ENCODE measurements at places on chromosomes 4 and X.
A peak's percentile ranks its signal among the peaks of the same experiment; 100 is the strongest.

GRCh38 chr4:119010909-119011606 lies 122.4 kb downstream of the SYNPO2 start:
- H3K4me3 ChIP-seq = no peak overlapping the region
- H3K27ac ChIP-seq = no peak overlapping the region
- H3K36me3 ChIP-seq = no peaks in the 10 kb centered on the region
- no peaks in the 10 kb centered on the region for H3K27me3 ChIP-seq

DNA sequence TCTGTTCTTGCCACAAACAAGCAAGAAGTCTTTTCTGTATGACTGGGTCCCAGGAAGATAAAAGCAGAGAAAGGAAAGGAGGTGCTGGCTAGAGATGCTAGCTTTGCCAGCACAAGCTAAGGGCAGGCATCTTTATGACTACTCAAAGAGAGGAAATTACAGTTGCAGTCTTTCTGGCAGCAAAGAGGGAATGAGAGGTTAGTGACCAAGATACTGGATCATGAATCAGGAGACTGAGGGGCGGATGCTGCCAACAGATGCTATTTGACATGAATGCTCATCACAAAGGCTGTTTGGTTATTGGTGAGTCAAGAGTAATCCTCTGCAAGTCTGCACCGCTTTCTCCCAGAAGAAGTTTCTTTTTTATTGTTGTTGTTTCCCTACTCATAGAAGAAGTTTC lies 5.5 kb upstream of the XIAP start:
- no peaks in the 10 kb centered on the region for H3K36me3 ChIP-seq
- no peaks in the 10 kb centered on the region for H3K27me3 ChIP-seq
- no peak for DNase-seq
- no peaks in the 10 kb centered on the region for H3K4me1 ChIP-seq

- no peaks in the 10 kb centered on the region for H3K27me3 ChIP-seq
- H3K4me3 ChIP-seq = no peak overlapping the region
- no peak overlapping the region for H3K27ac ChIP-seq
- H3K4me1 ChIP-seq = no peaks in the 10 kb centered on the region
- no peak for DNase-seq
- H3K36me3 ChIP-seq = no peaks in the 10 kb centered on the region
These were observed 644.4 kb downstream of the STPG2 start for GRCh38 chr4:97498875-97499274.

DNA sequence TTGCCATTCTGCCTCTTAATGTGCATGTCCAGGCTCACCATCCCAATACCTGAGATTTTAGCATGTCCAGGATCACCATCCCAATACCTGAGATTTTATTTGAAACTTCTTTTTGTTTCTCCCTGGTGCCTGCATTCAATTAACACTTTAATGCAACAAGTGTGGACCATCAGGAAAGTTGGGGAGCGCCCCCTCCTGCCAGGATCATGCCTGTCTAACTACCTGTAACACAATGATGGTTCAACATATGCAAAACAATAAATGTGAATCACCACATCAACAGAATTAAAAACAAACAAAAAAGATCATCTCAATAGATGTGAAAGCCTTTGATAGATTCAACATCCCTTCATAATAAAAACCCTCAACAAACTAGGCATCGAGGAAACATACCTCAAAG lies 1359.5 kb upstream of the DIAPH2 start:
- no peaks in the 10 kb centered on the region for H3K4me1 ChIP-seq
- H3K4me3 ChIP-seq = no peak overlapping the region
- H3K27me3 ChIP-seq = no peaks in the 10 kb centered on the region
- H3K27ac ChIP-seq = no peak overlapping the region

GRCh38 chr4:54493862-54494261 lies 163.9 kb upstream of the KIT start:
- H3K27me3 ChIP-seq = no peaks in the 10 kb centered on the region
- no peaks in the 10 kb centered on the region for H3K36me3 ChIP-seq
- H3K4me3 ChIP-seq = no peak overlapping the region
- H3K27ac ChIP-seq = no peak overlapping the region

DNA sequence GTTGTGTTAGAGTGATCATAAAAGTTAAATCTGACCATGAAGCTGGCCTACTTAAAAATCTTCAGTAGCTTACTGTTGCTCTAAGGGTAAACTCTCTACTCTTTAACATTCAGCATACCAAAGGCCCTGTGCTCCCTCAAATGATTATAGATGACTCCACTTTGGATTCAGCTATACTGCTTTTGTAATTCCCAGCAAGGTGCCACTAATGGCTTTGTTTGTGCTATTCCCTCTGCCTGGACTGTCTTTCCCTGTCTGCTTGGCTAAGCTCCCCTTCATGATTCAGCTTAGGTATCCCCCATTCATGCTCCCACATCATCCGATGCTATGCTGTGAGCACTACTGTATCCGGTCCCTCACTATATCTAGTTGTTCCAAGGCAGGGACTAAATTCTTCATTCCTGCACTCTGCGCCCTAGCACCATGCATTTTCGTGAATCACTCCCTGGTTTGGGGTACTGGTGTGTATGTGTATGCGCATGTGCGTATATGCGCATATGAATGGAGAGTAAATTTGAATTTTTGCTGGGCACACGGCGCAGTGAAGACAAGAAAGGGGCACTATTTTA lies 453 bp upstream of the PBDC1 start:
- peak overlapping the region; percentile 67 for H3K4me3 ChIP-seq
- peak overlapping the region; percentile 61 for H3K27ac ChIP-seq
- no peak for DNase-seq
- no peaks in the 10 kb centered on the region for H3K36me3 ChIP-seq
- H3K27me3 ChIP-seq = peaks cover 20% of the 10 kb centered on the region

- H3K4me3 ChIP-seq = peak overlapping the region; percentile 80
- peak overlapping the region; percentile 97 for H3K27ac ChIP-seq
- no peak for DNase-seq
- H3K4me1 ChIP-seq = peaks cover 45% of the 10 kb centered on the region
These were observed 60.1 kb downstream of the TSC22D3 start for GRCh38 chrX:107715331-107716117.

DNA sequence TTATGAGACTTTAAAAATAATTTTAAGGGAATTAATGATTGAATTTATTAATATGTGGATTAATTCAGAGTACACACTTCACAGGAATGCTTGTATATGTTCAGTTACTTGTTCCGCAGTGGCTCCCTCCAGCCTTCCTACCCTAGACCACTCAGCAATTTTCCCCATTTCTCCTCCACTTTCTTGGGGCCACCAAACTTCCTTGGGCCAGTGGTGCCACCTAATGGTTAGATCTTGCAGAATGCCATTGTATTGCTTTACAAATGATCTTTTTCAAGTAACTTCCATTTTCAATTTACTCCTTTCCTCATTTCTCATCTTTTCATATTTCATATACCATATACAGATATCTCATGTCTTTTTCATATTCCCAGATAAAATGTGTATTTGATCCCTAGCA lies 3.6 kb upstream of the RNF175 start:
- H3K4me3 ChIP-seq = no peak overlapping the region
- H3K36me3 ChIP-seq = no peaks in the 10 kb centered on the region
- H3K4me1 ChIP-seq = peaks cover 12% of the 10 kb centered on the region

GRCh38 chrX:21806691-21807090 lies 32.7 kb upstream of the MBTPS2 start:
- H3K27me3 ChIP-seq = no peaks in the 10 kb centered on the region
- DNase-seq = no peak
- H3K4me1 ChIP-seq = no peaks in the 10 kb centered on the region
- H3K4me3 ChIP-seq = no peak overlapping the region
- H3K36me3 ChIP-seq = no peaks in the 10 kb centered on the region
- no peak overlapping the region for H3K27ac ChIP-seq

GRCh38 chr4:80809039-80809729 lies 221.3 kb upstream of the BMP3 start:
- no peaks in the 10 kb centered on the region for H3K27me3 ChIP-seq
- no peak for DNase-seq
- no peak overlapping the region for H3K27ac ChIP-seq
- no peak overlapping the region for H3K4me3 ChIP-seq
- H3K36me3 ChIP-seq = no peaks in the 10 kb centered on the region
- no peaks in the 10 kb centered on the region for H3K4me1 ChIP-seq

DNA sequence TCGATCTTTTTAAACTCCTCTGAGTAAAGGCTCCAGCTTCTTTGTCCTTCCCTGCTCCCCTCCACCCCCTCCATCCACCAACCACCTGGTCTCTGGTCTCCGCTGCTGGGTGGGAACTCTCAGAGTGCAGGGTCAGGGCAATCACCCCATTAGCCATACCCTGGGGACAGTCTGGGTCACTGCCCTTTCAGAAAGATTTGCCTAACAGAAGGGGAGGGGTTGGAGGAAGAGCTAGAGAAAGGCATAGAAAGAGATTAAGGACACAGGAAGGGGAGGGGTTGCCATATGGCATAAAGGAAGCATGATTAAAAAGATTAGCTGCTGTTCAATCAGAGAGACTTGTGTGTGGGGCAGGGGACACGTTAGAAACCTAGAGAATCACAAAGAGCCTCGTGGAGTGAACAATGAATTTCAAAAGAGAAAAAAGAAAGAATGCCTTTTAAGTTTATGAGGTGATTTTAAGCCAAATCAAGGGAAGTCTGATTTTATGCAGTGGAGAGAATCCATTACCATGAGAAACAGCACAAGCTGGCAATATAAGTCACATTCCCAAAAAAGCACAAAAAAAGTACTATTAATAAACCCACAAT lies 115.5 kb upstream of the ACSL4 start:
- no peak for DNase-seq
- H3K4me3 ChIP-seq = no peak overlapping the region
- no peak overlapping the region for H3K27ac ChIP-seq
- no peaks in the 10 kb centered on the region for H3K36me3 ChIP-seq

DNA sequence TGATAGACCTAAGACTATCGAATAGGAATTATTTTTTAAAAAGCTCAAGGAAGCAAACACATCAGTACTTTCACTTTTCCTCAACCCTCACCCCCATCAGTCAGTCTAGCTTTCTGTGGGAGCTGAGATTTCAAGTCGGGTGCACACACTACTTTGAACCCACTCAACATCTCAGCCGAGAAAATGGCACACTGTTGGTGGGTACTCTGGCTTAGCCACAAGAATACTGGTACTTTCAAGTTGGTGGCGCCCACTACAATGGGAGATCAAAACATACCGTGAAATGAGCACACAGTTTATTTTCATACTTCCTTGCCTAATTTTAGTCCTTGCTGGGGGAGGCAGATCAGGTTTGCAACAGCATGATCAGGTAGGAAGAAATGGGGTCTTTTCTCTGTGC lies 10.2 kb downstream of the CD40LG start:
- no peak overlapping the region for H3K4me3 ChIP-seq
- peaks cover 3% of the 10 kb centered on the region for H3K36me3 ChIP-seq
- DNase-seq = no peak
- H3K27me3 ChIP-seq = no peaks in the 10 kb centered on the region
- H3K4me1 ChIP-seq = no peaks in the 10 kb centered on the region
- no peak overlapping the region for H3K27ac ChIP-seq

DNA sequence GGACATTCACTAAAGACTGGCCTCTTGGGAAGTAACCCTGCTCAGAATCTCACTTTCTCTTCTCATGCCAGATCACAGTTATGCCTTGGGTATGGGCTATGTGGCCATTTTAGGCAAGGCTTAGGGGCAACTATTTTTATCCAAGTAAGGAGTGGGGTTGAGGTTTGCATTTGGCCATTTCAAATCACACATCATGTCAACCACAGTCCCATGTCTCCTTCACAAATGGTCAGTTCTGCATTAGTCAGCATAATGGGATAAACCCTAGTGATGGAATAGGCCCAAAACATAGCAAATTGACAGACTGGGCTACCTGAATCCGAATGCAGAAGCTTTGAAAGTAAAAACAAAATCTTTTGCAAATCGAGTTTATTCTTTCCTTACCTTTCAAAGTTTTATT lies 827 bp upstream of the RTL3 start:
- no peak for DNase-seq
- no peak overlapping the region for H3K4me3 ChIP-seq
- peaks cover 6% of the 10 kb centered on the region for H3K27me3 ChIP-seq
- no peaks in the 10 kb centered on the region for H3K4me1 ChIP-seq
- no peak overlapping the region for H3K27ac ChIP-seq

DNA sequence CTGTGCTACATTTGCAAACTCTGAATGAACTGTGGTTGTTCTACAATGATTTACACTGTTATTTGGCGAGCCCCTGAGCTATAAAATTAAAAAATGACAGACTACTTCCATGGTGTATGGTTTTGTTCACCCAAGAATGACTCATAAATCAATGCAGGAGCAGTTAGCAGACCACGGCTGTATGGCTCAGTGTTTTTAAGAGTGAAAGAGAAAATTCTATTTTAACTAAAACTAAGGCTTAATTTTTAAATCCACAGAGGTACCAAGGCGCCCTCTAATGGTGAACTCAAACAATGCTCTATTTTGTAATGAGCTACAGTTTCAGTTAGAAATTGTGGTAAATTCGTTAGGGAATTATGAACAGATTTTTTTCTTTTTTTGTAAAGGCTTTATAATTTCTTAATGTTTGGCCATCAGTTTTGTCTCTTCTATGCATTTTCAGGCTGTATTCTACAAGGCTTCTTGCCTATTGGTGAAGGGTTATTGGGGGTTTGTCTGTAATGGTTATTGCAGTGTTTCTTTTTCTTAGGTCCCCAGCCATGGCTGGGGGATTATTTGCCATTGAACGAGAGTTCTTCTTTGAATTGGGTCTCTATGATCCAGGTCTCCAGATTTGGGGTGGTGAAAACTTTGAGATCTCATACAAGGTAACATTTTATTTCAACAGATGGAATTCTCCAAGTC lies 32.5 kb downstream of the HMGB2 start:
- H3K27me3 ChIP-seq = no peaks in the 10 kb centered on the region
- no peak for DNase-seq
- H3K36me3 ChIP-seq = peaks cover 15% of the 10 kb centered on the region
- H3K4me3 ChIP-seq = no peak overlapping the region

- H3K4me1 ChIP-seq = no peaks in the 10 kb centered on the region
- no peaks in the 10 kb centered on the region for H3K36me3 ChIP-seq
- no peaks in the 10 kb centered on the region for H3K27me3 ChIP-seq
- no peak for DNase-seq
These were observed 31.5 kb upstream of the UNC5C start for GRCh38 chr4:95580226-95580625.

GRCh38 chrX:1075156-1075555 lies 137.3 kb downstream of the CRLF2 start:
- H3K4me3 ChIP-seq = no peak overlapping the region
- H3K4me1 ChIP-seq = no peaks in the 10 kb centered on the region
- peaks cover 6% of the 10 kb centered on the region for H3K27me3 ChIP-seq
- H3K36me3 ChIP-seq = no peaks in the 10 kb centered on the region
- no peak overlapping the region for H3K27ac ChIP-seq

GRCh38 chrX:67604979-67605703 lies 61.3 kb downstream of the AR start:
- no peak for DNase-seq
- no peaks in the 10 kb centered on the region for H3K4me1 ChIP-seq
- no peak overlapping the region for H3K4me3 ChIP-seq

GRCh38 chrX:151752847-151753246 lies 18.3 kb downstream of the CNGA2 start:
- no peaks in the 10 kb centered on the region for H3K36me3 ChIP-seq
- DNase-seq = no peak
- H3K27me3 ChIP-seq = no peaks in the 10 kb centered on the region
- H3K27ac ChIP-seq = no peak overlapping the region

- H3K27ac ChIP-seq = no peak overlapping the region
- no peaks in the 10 kb centered on the region for H3K27me3 ChIP-seq
- DNase-seq = no peak
- no peaks in the 10 kb centered on the region for H3K36me3 ChIP-seq
- no peaks in the 10 kb centered on the region for H3K4me1 ChIP-seq
These were observed 111.9 kb downstream of the DCTD start for GRCh38 chr4:182805321-182805720.

- DNase-seq = no peak
- peaks cover 29% of the 10 kb centered on the region for H3K4me1 ChIP-seq
- no peaks in the 10 kb centered on the region for H3K27me3 ChIP-seq
- no peak overlapping the region for H3K4me3 ChIP-seq
- H3K27ac ChIP-seq = no peak overlapping the region
These were observed 315.4 kb upstream of the IGFBP7 start for GRCh38 chr4:57425610-57426009.

All from tibial nerve (tissue), 4 donors.